ENCODE measurements at places on chromosomes 11 and 22. TPM values are rescaled to one million over a fixed set of nuclear protein-coding genes. Genes with fewer than 3 reads are reported as not detected.

LTBP3 gene
- total RNA-seq = 2.5 TPM

GRCh38 chr11:2135648-2136201, 3.5 kb downstream of the IGF2 start:
- no peak overlapping the region for H3K4me3 ChIP-seq

- peaks cover 5% of the 10 kb centered on the region for H3K27me3 ChIP-seq
- no peaks in the 10 kb centered on the region for H3K36me3 ChIP-seq
- no peaks in the 10 kb centered on the region for H3K4me1 ChIP-seq
- H3K4me3 ChIP-seq = no peak overlapping the region
Observed at GRCh38 chr11:61083601-61084147, 18.6 kb upstream of the CD5 start.

DNA sequence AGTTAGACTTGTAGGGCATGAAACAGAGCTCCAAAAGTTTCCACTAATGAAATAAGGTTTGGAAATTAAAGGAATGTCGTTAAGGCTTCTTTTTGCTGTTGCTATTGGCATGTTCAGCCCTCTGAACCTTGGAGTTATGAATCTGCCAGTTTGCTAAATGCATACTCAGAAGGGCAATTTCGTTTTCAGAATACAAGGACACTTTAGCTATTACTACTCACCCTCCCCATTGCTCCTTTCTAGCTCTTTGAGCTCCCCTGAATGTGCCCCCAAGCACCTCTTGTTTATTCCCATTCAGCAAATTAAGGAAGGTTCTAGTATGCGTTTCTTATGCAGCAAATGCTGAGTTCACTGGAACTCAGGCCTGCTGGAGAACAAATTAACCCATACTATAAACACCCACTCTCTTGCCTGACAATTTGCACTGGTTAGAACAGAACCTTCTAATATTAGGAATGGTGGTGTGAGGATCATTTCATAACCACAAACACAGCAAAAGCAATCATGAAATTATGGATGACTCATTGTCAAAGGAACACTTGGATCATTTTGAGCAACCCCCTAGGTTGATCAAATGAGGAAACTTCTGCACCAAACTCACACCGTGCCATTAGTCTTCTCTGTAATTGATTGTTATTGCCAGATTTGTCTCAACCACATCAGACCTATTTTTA, 26.2 kb upstream of the LIN7C start:
- H3K4me3 ChIP-seq = no peak overlapping the region
- no peaks in the 10 kb centered on the region for H3K4me1 ChIP-seq
- H3K36me3 ChIP-seq = no peaks in the 10 kb centered on the region
- no peaks in the 10 kb centered on the region for H3K27me3 ChIP-seq
- no peak for DNase-seq

DNA sequence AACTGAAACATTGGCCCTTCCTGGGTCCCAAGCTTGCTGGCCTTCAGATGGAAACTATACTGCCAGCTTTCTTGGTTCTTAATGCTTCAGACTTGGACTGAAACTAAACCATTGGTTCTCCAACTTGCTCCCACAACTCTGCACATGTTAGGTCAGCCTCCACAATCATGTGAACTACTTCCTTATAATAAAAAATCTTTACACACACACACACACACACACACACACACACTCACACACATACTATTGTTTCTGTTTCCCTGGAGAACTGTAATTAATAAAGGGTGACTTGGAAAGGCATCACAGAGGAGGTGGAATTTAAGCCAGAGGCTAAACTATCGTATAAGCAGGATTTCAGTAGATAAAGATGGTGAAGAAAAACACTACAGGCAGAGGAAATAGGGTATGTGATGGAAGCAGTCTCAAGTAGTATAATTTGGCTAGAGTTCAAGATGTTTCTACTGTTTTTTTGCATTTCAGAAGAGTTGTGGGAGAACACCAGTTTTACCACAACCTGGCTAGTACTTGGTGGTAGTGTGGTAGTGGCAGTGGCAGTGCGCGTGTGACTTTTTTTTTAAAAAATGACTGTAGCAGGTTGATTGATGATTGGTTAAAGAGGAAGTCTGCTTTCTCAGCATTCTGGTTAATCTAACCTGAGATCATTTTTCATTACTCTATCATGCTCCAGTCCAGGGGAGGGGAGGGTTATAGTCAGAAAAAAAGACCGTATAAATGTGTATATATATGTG, 70.1 kb downstream of the PDE3B start:
- H3K36me3 ChIP-seq = peaks cover 3% of the 10 kb centered on the region
- no peak overlapping the region for H3K27ac ChIP-seq
- H3K4me3 ChIP-seq = no peak overlapping the region

RFPL1 gene
- not detected for total RNA-seq

DNA sequence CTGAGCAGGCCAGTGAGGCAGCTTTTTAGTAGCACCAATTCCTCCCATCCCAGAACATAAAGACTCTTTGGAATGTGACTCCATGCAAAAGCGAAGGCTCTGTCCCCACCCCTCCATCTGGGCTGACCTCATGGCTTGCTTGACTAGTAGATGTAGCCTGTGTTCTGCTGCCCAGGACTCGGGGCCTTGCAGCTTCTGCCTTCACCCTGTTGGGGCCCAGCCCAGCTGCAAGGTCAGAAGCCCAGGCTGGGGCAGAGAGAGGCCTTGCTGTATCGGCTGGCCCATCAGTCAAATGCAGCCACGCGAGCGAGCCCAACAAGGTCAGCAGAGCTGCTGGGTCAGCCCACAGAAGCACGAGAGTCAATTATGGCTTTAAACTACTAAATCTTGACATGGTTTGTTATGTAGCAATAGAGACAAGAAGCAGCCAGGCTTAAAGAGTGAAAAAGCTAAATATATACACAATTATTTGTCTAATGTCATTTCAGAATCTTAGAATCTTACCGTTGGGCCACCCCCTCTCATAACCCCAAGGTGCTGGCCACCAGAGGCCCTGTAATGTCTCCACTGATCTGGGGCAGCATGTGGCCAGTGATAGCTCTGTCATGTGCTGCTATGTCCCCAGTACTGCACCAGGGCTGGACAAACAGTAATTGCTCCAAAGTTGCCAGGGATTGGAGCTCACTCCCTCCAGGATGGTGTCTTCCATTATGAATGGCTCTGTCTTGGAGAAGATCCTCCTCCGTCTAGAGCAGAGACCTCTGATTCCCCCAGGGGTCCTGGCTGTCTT, 10.4 kb upstream of the WNT11 start:
- no peak overlapping the region for H3K4me3 ChIP-seq
- no peaks in the 10 kb centered on the region for H3K4me1 ChIP-seq
- DNase-seq = no peak
- no peak overlapping the region for H3K27ac ChIP-seq
- H3K27me3 ChIP-seq = peaks cover 8% of the 10 kb centered on the region
- no peaks in the 10 kb centered on the region for H3K36me3 ChIP-seq

- H3K27me3 ChIP-seq = no peaks in the 10 kb centered on the region
- H3K27ac ChIP-seq = no peak overlapping the region
- H3K4me1 ChIP-seq = no peaks in the 10 kb centered on the region
- H3K36me3 ChIP-seq = no peaks in the 10 kb centered on the region
- H3K4me3 ChIP-seq = no peak overlapping the region
Observed at GRCh38 chr11:132472411-132473172, 1059.7 kb downstream of the OPCML start.

DNA sequence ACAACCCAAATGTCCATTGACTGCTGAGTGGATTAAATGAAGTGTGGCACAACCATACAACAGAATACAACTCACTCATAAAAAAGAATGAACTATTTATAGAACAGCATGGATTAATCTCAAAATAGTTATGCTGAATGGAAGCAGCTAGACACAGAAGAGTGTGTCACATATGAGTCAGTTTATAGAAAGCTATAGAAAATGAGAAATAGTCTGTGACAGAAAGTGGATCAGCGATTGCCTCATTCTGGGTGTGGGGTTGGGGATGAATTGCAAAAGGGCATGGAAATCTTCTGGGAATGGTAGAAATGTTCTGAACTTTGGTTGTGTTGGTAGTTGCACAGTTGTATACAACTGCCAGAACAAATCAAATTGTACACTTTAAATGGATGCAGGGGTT, 37.4 kb downstream of the PRR5L start:
- H3K4me1 ChIP-seq = no peaks in the 10 kb centered on the region
- H3K36me3 ChIP-seq = no peaks in the 10 kb centered on the region
- no peaks in the 10 kb centered on the region for H3K27me3 ChIP-seq
- H3K27ac ChIP-seq = no peak overlapping the region

Data from glutamatergic neuron (in vitro differentiated cells).